ENCODE measurements at places on chromosomes 13 and 19.

DNA sequence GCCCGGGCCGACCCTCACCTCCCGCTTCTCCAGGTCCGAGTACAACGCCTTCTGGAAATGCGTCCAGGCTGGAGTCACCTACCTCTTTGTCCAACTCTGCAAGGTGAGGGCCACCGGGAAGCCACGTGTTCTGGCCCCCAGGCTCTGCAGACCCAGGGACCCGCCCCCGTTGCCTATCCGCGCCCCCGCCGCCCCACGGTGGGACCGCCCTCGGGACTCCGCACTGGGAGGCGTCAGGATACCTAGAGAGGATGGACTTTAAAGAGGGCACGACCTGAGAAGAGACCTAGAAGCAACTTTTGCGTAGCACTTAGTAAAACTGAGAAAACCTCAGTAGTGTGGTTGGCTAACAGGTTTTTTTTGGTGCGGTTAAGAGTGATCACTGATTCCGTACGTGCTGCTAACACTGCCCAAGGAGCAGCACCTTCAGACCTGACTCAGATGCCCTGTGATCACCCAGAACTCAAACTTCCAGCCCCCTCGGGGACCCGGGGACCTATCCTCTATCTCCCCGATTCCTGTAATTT lies 492 bp downstream of the TMEM147 start:
- peak; percentile 81 for DNase-seq

DNA sequence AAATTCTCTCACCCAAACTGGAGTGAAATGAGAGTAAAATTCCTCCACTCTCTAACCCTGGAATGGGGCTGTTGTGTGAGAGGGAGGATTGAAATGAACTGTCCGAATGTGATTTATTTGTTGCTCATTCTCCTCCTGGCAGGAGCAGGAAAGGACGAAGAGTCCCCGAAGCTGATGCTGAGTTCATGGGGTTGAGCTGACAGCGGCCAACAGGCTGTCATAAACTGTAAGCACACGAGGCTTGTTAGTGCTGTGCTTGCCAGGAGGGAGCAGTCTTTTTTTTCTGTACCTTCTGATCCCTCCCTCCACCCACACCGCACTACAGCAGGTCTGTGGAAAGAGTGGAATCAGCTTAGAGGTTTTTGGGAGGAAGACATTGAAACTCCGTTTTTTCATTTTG lies 33.1 kb upstream of the ZNF331 start:
- no peak for DNase-seq

DNA sequence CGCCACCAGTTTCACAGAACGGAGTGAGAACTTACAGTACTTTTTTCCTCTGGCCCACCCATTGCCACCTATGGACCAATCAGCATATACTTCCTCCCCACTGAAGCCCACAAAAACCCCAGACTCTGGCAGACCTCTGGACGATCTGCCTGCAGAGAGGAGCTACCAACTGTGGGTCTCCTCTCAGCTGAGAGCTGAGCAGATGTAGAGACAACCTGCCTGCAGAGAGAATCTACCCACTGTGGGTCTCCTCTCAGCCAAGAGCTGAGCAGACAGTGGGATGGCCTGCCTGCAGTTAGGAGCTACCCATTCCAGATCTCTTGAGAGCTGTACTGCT lies 69.7 kb downstream of the PIBF1 start:
- DNase-seq = no peak

- peak; percentile 10 for DNase-seq
Measured at GRCh38 chr19:39917561-39918182, 16.8 kb downstream of the FCGBP start.

DNA sequence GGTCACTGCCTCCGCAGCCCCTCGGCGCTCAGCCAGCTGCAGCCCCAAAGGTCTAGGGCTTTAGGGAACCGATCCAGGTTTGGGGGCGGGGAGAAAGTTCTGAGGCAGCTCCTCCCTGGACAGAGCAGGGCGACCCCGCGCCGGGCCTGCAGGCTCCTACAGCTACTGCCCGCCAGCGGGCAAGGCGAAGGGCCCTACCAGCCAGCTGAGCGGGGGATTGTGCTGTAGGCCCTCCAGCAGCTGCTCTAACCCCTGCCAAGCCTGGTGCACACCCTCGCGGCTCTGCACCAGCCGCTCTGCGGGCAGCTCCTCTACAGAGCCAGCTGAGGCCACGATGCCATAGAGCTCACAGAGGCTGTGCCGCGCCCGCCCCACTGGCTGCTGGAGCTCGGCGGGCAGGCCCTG lies 14.0 kb downstream of the PLIN4 start:
- no peak for DNase-seq

GRCh38 chr13:106529415-106530170 lies 5.9 kb downstream of the EFNB2 start:
- no peak for DNase-seq

GRCh38 chr13:36709136-36709890 lies 35.5 kb downstream of the SERTM1 start:
- DNase-seq = no peak

DNA sequence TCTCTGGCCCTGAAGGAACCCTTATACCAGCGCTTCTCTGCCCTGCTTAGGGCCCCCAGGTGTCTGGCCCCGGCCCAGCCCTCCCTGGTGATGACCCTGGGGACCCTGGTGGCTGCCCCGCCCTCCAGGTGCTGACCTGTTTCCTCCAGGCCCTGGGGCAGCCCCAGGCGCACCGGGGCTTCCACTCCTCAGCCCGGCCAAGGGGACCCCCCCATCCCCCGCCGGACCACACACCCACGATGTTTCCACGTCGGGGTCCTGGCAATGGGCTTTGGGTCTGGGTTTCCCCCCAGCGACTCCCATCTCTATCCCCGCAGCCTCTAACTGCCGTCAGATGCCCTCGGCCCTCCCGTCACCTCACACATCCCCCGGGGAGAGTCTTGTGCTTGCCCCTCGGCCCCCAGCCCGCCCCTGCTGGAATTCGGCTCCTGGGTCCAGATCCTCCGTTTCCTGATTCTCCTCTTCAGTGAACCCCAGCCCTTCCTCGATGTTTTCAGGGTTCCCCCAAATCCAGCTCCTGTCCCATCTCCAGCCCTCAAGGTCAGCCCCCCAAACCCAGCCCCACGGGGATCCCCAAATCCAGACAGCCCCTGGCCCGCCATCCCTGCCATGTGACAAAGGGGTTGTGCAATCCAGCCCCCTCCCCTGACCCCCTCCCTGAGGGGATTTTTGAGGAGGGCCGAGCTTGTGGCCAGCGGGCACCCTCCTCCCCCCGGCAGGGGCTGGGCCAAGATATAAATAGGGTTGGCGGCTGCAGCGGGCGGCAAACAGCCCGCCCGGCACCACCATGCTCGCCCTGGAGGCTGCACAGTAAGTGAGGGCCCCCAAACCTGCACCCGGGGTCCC lies at the start of gene SPIB:
SPIB (plus strand) TSS at position 763 of the 846 bp plus-strand sequence; CDS start at position 788, 25 bp downstream.
- no peak for DNase-seq

DNA sequence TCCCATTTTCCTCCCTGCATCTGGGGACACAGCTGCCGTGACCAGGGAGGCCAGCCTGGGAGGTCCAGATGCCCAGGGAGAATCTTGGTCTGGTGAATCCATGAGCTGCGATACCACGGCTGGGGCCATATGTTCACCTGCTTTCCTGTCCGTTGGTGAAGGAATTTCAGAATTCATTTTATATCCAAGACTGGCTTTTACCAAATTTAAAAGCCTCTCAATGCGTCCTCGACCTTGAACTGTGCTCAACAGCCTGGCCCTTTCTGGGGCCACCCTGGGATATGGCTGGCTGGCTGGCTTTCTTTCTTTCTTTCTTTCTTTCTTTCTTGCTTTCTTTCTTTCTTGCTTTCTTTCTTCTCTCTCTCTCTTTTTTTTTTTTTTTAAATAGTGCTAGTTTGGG lies 22.2 kb upstream of the GDF15 start:
- no peak for DNase-seq

GRCh38 chr19:911197-912033 lies 1.6 kb downstream of the R3HDM4 start:
- DNase-seq = no peak

DNA sequence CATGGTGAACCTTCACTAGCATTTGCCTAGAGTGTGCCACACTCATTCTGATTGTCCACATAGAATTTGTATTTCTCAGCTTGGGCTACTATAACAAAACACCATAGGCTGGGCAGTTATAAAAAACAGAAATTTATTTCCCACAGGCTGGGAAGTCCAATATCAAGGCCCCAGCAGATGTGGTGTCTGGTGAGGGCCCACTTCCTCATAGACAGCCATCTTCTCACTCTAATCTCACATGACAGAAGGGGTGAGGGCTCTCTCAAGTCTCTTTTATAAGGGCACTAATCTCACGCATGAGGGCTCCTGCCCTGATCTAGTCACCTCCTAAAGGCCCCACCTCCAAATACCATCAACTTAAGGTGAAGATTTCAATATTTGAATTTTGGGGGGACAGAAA lies 53.6 kb downstream of the LRRC63 start:
- DNase-seq = no peak

DNA sequence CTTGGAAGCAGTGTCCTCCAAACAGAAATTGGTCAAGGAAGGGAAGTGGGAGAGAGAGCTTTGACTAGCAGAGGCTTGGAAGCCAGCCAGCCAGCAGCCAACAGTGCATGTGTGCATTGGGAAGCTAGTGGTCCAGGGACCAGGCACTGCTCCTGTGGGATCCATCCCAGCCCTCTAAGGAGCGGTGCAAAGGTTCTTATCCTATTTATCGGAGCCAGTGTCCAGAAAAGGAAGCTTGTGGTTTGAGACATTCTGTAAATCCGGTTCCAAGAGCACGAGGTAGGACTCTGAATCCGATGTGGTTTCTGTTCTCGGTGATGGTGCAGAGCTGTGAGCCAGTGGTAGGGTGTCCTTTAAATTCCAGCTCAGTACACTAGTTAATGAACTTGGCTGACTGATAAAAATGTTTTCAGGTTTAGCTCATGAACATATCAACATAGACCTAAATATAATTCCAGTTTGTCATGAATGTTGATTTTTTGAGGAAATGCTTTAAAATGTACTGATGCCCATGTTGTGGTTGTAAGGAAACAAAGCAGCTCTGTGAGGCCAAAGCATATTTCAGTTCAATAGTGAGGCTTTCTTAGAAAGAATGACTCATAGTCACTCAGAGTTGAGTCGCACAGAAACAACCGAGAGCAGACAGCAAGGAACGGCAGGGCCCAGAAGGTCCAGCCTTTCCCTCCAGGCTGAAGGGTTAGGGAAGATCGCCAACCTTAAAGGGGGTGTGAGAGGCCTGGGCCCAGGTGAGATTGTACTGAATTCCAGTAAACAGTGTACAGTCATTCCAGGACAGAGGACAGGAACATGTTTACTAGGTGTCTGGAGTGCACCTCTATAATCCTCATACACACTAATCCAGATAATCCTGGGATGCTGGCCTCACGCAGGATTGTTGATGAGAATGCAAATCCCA lies 21.5 kb upstream of the GARRE1 start:
- peak; percentile 26 for DNase-seq

DNA sequence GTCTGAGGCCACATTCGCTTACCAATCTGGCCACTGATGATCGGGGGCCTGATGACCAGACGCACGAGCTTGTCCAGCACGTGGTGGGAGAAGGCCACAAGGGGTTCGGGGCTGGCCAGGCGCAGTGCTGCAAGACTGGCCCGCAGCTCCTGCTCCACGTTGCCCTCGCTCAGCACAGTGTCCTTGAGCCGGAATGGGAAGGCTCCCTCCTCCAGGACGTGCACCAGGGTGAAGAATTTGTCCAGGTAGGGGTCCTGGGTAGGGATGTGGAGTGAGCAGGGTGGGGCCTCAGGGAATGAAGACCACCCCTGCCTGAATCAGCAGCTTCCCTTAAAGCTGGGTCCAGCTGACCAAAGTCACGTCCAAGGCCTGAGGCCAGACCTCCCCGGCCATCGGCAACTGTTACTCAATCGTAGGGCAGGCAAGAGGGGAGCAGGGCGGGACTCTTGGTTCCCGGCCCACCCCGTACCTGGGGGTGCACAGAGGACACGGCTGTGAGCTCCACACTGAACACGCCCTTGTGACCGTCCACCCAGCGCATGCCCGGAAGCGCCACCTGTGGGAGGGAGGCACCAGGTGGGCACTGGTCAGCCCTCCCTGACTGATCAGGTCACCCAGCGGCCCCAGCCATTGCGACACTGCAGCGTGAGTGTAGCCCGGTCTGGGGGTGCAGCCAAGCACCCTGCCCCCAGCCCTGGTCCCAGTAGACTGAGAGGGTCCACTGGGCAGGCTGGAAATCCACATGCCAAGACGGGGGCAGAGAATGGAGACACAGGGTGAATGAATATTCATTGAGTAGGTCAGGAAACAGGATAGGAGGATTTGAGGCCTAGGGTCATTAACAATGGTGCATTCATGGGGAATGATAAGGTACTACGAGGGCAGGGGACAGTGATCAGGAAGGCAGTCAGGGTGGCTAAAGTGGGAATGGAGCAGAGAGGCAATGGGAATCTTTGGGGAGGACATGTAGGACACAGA lies 2.8 kb upstream of the ANGPTL8 start:
- no peak for DNase-seq

GRCh38 chr13:67107979-67108378 lies 122.2 kb downstream of the PCDH9 start:
- no peak for DNase-seq

GRCh38 chr19:611481-611868 lies 21.8 kb downstream of the HCN2 start:
- peak; percentile 72 for DNase-seq

DNA sequence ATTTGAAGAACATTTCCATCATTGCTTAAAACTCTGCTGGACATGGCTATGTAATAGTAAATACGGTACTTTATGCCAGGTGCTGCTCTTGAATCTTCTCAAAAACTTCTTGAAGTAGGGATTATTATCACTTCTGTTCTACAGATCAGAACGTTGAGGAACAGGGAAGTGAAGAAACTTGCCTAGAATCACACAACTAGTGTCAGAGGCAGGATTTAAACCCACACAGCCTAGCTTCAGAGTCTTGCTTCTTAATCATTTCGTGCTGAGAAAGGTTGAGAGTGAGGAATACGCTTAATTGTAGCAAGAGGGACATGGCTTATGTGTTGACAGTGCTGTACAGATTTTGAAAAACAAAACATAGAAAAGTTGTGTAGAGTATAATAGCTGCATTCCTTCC lies 13.5 kb downstream of the TM9SF2 start:
- no peak for DNase-seq
